Inflammatory macrophage treated with lipopolysaccharide for 4 hours (primary cell): ENCODE measurements at places on chromosomes 12 and 14.

GRCh38 chr14:44736326-44736725 is 225.4 kb downstream of the KLHL28 start:
- no peak for DNase-seq

GRCh38 chr12:7017870-7018349 is 366 bp downstream of the LPCAT3 start:
- peak; percentile 23 for DNase-seq

- no peak for DNase-seq
Measured at GRCh38 chr12:122459211-122459610, 36.7 kb upstream of the CLIP1 start.

GRCh38 chr14:28157887-28158791 is 608.4 kb upstream of the FOXG1 start:
- DNase-seq: no peak

DNA sequence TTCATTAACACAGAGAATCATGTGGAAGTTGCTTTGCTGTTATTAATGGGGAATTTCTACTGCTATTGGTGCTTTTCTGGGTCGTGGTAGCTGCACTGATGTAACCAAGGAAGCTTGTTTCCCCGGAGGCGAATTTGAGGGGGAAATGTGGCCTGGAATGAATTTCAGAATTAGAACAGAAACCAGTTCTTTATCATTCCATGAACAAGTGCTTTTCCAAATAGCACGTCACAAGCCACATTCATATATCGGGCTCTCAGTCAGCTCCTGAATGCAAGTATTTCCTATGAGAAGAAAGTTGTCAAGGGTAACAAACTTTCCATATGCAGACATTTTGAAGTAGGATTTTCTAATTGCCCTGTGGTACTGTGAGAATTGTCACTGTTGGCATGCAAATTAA is 1353.2 kb downstream of the AACS start:
- no peak for DNase-seq

DNA sequence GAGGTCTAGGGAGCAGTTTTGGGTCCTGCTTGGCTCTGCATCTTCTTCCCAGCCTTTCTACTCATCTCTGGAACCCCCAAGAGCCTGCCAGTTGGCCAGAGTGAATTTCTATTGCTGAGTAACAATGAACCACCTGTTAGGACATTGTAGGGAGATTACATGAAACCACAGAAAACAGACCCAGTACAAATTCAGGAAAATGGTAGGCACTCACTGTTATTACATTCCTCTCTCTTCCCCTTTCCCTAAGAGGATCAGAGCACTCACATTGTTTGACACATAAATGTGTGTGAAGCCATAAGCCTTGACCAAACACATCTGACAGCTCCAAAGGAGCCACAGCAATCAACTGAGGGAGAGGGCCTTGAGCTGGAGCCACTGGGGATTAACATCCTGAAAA is 216.1 kb downstream of the TMEM132D start:
- no peak for DNase-seq

DNA sequence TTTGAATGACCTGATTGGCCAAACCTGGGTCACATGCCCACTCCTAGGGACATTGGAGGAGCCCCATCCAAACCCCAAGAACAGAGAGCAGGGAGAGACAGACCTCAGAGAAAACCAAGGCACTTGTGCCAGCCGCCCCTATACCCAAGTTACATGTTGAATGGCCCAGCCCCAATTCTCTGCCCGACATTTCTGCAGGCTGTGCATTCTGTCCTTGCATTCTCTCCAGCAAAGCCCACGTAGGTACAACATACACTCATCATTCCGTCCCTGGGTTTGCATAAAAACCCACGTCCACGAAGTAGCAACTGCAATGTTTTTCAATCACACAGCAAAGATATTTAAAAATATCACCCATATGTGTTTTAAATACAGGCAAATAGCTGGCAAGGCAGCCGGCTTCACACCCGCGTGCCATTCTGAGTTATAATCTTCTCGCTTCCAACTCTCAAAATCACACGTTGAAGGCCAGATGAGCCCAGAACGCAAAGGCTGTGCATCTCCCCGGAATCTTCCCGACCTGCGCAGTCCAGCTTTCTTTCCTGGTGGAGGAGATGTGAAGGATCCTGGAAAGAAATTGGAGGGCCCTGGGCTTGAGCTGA is 91.7 kb upstream of the MYL2 start:
- DNase-seq: no peak

DNA sequence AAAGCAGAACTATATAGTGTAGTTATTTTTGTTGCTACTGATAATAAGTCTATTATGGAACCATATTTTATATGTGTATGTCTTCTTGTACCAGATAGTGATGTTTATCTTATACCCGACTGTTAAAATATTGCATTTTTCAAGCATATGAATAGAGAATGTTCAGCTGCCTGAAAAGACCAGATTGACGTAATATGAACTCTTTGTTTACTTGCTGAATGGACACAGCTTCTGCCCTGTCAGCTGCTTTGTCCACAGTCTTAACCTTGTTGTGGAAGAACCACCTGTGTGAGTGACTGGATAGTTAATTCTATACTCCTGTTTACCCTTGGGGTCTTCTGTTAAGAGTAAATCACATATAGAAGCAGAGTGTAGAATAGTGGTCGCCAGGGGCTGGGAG is 109.3 kb downstream of the LGR5 start:
- DNase-seq: no peak

DNA sequence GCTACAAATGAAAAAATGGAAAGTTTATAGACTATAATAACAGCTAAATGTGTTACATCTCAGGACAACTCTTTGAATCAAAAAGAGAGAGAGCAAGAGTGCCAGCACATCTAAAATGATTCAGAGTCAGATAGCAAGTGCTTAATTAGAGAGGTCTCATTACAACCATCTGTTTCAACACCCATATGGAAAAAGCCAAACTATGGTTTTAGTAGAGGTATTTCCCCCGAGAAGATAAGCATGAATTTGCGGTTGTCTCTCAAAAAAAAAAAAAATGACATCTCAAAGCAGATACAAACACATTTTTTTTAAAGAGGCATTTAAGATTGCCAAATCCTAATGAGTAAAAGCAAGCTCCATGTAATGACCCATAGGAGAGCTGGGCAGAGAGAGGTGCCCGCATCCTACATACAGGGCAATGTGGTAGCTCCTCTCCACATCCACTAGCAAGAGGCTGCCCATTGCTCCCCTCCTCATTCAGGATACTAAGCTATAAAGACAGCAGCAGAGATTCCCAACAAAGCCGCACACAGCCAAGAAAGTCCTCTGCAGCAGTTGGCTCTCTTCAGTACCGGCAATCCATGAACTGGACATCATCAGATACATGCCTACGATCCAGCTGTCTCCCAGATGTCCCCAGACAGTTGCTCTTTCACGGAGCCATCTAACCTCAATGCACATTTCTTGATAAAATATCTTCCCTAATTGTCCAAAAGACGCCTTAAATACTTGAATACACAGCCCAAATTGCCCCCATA is 100.4 kb downstream of the EFCAB11 start:
- no peak for DNase-seq

- no peak for DNase-seq
Measured at GRCh38 chr14:37610945-37611523, 15.6 kb downstream of the TTC6 start.

- no peak for DNase-seq
Measured at GRCh38 chr14:21090940-21091663, 7.4 kb downstream of the ZNF219 start.

- peak; percentile 50 for DNase-seq
Measured at GRCh38 chr12:15701631-15702156, 87.5 kb downstream of the EPS8 start.

DNA sequence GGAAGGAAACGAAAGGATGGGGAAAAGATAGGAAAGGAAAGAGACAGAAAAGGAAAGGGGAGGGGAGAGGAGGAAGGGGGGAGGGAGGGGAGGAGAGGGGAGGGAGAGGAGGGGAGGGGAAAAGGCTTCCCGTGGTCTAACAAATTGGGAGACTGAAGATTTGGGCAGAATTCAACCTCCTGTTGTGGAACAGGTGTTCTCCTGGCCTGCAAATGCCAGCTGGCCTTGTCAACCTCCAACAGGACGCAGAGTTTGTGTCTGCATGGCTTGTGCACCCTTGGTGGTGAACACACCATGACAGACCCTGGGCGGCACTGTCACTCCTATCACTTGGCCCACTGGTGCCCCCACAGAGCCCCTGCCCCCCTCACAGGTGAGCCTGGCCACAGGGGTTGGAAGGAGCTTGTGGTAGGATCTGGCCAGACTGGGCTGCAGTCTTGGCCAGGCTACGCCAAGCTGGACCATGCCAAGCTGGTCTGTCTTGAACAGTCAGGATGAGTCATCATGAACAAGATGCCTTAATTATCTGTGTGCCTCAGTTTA is 321.6 kb downstream of the BCL11B start:
- no peak for DNase-seq

GRCh38 chr12:64991121-64991611 is 129.9 kb downstream of the WIF1 start:
- no peak for DNase-seq

GRCh38 chr12:43370263-43370662 is 181.7 kb downstream of the ADAMTS20 start:
- DNase-seq: peak; percentile 13

GRCh38 chr12:55970775-55971174 is 3.1 kb upstream of the RAB5B start:
- DNase-seq: peak; percentile 25

DNA sequence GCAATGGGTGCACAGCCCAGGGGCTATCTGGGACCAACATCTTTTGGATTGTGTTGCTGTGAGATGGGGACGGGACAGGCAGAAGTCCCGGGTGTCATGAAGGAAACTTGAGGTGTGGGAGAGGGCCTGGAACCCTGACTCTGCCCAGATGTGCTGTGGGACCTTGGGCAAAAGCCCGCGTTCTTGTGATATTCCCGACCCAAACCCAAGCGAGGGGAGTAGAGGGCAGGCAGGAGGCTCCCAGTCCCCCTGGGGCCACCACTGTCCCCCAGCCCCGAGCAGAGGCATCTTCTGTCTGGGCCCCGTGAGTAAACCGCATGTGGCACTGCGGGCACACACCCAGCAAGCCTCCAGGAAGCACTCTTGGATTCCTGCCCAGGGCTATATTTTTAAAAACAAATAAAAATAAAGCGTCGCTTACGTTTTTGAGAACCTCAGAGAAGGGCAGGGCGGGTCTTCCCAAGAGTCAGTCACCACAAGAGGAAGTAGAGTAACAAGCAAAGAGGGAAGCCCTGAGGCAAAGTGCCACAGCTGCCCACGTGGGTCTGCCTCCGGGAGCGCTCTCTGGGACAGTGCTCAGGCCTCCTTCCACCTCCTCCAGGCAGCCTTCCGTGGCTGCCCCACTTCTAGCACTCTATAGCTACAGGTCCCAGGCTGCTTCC is 39.5 kb downstream of the BEGAIN start:
- DNase-seq: peak; percentile 86

DNA sequence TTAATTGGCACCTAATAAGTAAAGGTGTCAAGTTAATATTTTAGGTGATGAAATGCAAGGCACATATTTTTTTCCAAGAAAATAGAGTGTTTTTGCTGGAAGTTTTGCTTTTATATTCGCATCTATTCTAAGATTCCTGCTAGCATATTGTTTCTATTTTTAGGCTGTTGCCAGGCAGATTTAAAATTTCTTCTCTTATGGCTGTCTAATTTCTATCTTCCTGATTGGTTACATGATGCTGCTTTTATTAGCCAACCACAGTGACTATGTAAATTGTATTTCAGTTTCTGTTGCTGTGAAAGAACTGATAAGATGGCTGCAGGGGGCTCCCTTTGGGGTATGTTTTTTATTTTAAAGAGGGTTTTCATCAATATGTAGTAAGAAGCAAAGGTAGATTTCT is 42.7 kb downstream of the ATF7IP start:
- DNase-seq: peak; percentile 39

- DNase-seq: no peak
Measured at GRCh38 chr12:94095618-94096017, 52.8 kb upstream of the PLXNC1 start.

GRCh38 chr12:42741771-42742510 is 152.4 kb upstream of the PRICKLE1 start:
- no peak for DNase-seq

DNA sequence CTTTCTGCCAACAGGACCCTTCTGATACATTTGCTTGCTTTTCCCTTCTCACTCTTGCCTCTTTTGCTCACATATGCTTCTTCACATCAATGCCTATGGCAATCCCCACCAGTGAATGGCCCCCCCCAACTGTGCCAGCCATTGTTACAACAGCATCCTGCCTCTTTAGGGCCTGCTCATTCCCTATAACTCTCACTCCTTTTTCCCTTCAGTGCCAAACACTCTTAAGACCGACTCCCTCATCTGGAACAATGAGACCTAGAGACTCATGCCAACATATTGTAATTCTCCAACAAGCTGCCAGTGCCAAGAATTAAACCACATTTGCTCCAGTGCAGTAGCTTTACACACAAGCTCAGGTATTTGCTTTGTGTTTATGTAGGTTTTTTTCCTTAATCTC is 189.0 kb downstream of the SOX5 start:
- DNase-seq: no peak

DNA sequence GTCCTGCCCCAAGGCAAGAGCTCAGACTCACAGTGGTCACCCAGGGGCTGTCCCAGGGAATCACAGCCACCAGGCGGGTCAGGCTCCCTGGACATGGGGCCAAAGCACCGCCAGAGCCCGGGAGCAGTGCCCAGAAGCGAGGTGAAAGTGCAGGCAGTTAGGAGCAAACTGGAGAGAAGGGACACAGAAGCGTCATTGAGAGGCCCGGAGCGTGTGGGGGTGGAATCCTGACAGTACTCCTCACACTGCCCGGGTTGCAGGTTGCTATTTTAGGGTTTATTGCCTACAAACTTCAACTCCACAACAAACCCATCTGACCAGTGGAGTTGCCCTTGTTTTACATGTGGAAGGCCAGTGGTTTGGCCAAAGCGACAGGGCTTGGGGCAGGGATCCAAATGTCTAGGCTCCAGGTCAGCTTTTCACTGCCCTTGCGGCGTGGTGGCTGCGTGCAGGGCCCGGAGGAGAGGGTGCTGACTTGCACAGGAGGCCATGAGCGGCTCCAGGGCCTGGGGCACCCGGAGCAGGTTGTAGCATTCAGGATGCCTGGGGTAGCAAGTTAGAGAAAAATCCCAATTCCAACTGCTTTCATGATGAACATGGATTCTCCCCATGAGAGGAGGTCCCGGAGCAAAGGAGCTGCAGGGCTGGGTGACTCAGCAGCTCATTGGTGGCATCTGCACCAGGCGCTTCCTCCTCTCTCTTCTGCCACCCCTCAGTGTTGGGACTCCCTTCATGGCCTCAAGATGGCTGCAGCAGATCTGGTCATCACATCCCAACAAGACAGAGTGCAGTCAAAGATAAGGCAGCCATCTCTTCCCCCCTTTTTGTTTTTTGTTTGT is 112.3 kb upstream of the NCOR2 start:
- no peak for DNase-seq

DNA sequence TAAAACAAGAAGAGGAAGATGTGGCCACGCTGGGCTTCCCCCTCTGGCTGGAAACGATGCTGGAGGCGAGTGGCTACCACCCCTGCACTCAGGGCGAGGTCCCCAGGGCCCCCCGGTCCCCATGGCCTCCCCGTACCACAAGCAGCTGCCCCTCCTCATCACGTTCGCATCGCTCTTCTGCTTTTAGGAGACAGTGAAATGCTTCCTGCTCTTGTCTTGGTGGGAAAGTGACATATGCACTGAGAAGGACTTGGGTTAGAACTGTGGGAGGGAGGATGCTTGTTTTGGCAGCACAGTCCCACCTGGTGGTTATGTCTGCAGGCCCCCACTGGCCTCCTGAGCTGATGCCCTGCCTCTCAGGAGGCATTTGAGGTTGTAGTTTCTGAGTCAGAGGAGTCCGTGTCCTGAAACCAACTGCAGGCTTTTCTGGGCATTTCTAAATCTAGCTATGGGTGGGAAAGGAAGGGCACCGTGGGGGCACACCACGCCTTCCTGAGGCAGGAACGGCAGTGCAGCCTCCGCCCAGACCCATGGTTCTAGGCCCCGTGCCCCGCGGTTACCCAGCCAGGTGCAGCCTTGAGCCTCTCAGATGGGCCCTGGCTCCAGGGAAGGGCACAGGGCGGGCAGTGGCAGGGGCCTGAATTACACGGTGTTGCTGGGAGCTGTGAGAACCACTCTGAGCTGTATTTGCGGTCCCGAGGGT is 139.3 kb downstream of the ADGRD1 start:
- DNase-seq: peak; percentile 53
